ENCODE measurements at places on chromosomes 2 and 18.

DNA sequence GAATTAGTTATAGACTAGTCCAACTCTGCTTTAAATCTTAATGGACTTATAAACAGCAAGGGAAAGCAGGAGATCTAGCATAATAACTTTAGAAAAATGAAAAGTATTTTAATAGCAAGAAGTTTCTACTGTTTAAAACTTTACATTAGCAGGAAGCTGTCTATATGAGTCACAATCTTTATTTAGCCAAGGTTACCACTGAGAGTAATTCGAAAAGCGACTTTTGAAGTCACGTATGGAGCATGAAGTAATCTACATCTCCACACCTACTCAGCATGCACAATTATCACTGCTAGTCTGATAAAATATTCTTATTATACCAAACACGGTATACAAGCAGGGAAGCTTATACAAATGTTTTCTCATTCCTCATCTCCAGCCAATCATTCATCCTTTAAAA is 515.4 kb upstream of the SOX11 start:
- no peak for DNase-seq

GRCh38 chr2:65129286-65129825 is 550 bp downstream of the RAB1A start:
- DNase-seq, result no peak

DNA sequence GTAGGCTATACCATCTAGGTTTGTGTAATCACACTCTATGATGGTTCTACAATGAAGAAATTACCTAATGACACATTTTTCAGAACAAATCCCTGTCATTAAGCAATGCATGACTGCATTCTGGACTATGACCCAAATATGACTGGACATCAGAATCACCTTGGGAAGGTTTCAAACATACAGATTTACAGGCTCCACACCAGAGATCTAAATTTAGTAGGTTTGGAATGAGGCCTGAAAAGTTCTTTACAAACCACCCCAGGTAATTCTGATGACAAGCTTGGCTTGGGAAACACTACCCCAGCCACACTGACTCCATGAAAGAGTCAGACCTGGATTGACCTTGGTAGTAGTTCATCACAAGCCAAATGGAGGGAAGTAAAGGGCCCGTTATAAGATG is 52.2 kb upstream of the NFE2L2 start:
- DNase-seq, result no peak

DNA sequence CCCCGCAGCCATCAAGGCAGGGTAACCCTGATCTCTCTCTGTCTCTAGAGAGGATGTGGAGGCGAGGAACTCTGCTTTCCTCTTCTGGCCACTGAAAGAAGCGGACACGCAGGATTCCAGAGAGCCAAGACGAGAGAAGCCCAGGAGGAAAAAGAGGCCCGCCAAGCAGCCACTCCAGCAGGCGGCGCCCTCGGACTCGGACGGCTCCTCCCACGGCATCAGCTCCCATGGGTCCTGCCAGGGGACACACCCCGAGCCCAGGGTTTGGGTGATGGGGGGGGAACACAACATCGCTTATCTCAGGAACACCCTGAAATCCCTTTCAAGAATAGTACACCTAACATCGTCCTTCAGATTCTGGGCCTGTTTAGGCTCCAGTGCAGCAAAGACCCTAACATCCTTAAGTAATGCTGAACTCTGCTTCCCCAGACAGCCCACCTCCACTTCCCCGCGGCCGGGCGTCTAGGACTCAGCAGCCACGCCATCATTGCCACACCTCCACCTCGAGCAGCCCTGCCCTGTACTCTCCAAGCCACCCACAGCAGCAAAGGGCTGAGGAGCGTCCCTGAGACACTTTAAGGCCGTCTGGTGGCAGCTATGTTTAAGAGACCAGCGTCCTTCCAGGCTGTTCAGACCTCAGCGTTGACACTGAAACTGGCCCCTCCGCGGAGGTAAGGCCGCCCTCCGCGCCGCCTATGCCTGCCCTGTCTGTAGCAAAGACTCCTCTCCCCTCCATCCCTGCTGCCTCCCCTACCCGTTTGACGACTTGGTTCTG is 34.3 kb upstream of the CNGA3 start:
- no peak for DNase-seq

- no peak for DNase-seq
Measured at GRCh38 chr2:129812071-129812470, 167.4 kb upstream of the RAB6C start.

- no peak for DNase-seq
Measured at GRCh38 chr2:170885130-170885791, 43.8 kb upstream of the GORASP2 start.

DNA sequence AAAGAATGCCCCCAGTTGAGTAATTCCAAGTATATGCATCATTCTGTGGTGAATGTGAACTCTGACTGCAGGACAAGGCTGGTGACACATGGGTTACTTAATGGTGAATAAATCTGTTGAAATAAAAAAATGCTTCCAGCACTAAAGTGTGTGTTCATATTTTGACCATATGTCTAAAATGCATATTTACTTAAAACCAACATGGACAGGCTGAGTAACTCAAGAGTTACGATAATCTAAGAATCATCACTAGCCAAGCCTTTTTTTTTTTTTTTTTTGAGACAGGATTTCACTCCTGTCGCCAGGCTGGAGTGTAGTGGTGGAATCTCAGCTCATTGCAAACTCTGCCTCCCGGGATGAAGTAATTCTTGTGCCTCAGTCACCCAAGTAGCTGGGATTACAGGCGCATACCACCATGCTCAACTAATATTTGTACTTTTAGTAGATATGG is 47.1 kb upstream of the CCBE1 start:
- no peak for DNase-seq

- DNase-seq, result no peak
Measured at GRCh38 chr2:206876216-206876860, 63.0 kb upstream of the CPO start.
